ENCODE measurements at places on chromosomes 16 and 17.

DNA sequence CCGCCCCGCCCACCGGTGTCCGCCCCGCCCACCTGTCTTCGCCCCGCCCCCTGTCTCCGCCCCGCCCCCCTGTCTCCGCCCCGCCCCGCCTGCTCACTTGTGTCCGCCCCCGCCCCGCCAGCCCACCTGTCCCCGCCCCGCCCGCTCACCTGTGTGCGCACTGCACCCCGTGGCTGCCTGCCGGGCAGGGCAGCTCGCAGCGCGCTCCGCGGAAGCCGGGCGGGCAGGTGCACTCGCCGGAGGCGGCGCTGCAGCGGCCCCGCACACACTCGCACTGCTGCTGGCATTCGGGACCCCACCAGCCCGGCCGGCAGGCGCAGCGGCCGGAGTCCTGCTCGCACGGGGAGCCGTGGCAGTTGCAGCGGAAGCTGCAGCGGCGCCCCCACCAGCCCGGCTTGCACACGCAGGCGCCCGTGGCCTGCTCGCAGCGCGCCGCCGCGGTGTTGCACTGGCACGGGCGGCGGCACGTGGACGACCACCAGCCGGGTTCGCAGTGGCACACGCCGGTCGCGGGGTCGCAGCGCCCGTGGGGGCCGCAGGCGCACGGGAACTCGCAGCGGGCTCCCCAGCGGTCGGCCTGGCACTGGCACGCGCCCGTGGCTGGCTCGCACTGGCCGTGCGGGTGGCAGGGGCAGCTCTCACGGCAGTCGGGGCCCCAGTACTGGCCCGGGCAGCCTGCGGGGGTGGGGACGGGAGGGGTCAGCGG lies 2.1 kb downstream of the SCARF1 start:
- peak; percentile 56 for DNase-seq

DNA sequence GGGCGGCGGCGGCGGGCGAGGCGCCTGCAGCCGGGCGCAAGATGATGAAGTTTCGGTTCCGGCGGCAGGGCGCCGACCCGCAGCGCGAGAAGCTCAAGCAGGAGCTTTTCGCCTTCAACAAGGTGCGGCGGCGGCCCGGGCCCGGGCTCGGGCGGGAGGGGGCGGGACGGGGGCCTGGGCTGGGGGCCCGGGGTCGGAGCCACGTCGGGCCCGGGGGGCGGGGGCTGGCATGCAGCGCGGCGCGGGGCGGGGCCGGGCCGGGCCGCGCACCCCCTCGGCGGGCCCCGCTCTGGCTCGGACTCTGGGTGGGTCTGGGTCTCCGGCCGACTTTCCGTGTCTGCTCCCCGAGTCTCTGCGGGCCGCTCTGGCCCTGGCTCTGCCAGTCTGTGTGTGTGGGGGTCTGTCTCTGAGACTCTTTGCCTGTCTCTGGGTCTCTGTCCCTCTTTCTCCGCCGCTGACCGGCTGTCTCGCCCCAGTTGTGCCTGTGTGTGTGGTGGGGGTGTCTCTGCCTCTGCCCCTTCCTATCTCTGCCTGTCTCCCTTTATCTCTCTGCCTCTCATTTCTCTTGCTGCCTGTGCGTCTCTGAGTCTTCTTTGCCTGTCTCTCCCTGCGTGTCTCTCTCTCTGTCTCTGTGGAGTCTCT lies 328 bp downstream of the LLGL1 start:
- DNase-seq: no peak

- no peak for DNase-seq
Measured at GRCh38 chr16:89822188-89823086, 5.8 kb upstream of the SPIRE2 start.

DNA sequence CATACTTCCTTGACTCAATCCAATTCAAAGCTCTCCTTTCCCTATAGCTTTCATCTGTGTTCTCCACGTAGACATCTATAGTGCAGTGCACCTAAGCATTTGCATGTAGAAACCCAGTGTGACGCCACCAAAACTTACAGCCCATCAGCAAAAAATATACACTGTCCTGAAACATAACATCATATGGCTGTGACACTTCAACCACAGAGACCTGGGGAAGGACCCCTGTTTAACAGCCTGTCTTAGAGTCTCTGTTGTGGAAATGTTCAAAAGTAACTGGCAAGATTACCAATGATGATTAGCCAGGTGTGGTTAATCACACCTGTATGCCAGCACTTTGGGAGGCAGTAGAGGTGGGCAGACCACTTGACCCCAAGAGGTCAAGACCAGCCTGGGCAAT lies 22.2 kb downstream of the GSPT1 start:
- DNase-seq: no peak

- no peak for DNase-seq
Measured at GRCh38 chr17:56917559-56918296, 3.9 kb upstream of the TRIM25 start.

GRCh38 chr17:17146786-17147406 lies 59.2 kb downstream of the PLD6 start:
- DNase-seq: peak; percentile 20

DNA sequence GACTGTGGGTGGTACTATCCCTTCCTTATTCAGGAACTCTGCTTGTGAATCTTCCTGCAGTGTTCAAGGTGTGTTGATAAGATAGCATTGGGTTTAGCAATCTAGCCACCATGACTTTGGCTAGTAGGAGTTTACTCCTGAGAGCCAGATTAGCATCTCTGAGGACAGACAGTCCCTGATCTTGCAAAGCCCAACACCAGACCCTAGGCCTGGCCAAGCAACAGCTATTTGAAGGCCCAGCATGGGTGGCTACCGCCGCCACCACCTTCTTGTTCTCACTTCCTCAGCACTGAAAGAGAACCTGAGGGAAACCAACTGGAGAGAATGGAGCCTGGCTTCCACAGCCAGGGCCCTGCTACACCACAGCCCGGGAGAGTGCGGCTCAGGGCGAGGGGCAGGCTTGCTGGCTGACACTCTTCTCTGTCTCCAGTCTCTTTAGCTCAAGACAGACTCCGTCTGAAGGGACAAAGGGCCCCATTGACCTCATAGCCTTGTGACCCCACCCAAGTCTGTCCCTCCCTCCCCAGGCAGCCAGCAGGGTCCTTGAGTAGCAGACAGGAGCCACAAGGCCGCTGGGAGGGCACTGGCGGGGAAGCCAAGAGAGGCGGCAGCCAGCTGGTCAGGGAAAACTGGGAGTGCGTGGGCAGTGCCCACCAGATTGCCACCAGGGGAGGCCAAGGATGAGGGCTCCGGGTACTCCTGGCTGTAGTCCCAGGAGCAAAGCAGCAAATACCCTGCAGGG lies 10.9 kb upstream of the ARHGAP23 start:
- DNase-seq: no peak

- DNase-seq: no peak
Measured at GRCh38 chr17:9677411-9677810, 32.1 kb downstream of the USP43 start.

- DNase-seq: no peak
Measured at GRCh38 chr16:82201926-82202325, 31.9 kb upstream of the MPHOSPH6 start.

- no peak for DNase-seq
Measured at GRCh38 chr17:10280068-10280467, 81.7 kb upstream of the GAS7 start.

- no peak for DNase-seq
Measured at GRCh38 chr17:72661116-72661944, 431.2 kb downstream of the SLC39A11 start.

GRCh38 chr17:48551214-48551555 lies 6.3 kb upstream of the HOXB2 start:
- no peak for DNase-seq

DNA sequence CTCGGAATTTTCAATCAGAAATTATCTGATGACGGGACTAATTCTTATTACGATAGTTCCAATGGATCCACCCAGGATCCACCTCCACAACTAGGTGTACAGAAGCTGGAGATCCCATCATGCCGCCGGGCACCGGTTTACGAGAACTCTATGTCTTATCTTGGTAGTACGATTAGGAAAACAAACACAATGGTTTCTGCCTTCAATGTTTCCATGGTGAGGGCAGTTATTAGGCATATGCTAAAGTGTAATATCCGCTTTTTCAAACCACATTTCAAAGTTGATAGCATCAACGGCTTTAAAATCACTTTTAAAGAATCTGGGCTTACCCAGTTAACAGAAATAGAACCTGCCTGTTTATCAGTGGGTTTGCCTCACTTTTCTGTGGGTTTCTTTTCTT lies 705.7 kb downstream of the MAF start:
- DNase-seq: peak; percentile 23

DNA sequence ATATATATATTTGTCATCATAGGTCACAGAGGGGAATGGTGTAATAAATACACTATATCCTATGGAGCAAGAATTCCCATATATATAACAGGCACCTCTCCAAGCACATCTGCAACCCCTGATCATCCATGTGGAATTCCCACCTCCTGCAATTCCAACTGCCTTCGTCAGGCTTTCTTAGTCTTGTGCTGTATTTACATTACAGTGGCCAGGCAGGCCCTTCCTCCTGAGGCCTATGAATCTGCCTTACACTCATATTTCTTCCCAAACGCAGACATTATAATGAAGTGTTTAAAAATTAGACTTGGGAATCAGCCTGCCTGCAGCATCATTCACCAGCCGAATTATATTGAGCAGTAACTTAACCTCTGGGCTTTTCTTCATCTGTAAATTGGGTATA lies 19.3 kb upstream of the DNAH9 start:
- DNase-seq: no peak

GRCh38 chr17:75819678-75820077 lies 24.5 kb downstream of the UNC13D start:
- DNase-seq: no peak

DNA sequence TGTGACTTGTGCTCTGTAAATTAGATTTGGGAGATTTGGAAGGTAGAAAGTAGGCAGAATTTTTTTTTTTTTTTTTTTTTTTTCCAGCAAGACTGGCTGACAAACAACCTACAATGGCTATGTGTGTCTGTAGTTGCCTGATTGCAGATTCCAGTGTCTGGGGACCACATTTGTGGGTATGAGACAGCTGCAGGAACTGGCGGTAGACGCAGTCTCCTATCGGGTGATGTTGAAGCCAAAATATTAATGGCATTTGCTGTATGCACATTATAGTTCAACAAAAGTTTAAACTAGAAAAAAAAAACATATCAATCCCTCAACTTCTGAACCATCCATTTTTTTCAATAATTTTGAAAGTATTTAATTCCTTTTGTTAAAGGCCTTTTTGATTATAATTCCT lies 665.2 kb downstream of the TOX3 start:
- DNase-seq: no peak

- DNase-seq: no peak
Measured at GRCh38 chr16:56549744-56550385, 15.0 kb upstream of the MT4 start.

DNA sequence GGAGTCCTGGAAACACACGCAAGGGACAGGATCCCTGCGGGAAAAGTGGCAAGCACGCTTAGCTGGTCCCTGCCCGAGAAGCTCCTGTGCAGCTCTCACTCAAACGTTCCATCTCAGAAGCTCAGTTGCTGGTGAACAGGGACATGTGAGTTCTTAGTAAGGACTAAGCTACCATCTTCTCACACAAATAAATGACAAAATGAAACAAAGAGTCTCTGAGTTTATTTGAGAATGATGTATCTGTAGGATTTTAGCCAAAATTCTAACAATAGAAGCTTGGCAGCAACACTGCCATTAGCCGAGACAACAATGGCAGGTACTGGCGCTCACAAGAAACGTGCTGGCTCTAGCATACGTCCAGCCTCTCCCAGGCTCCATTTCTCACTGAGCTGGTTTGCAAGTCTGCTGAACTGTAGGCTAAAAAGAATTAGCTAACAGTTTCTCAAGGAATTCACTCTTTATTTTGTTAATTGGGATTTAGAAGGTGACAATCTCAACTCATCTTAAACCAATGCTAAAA lies 90.2 kb downstream of the VPS53 start:
- DNase-seq: no peak

- no peak for DNase-seq
Measured at GRCh38 chr16:14399378-14400284, 230.4 kb downstream of the PARN start.

- DNase-seq: no peak
Measured at GRCh38 chr16:48542966-48543365, 67.0 kb downstream of the N4BP1 start.

Data from CD4-positive, alpha-beta T cell treated with Interleukin-6 at 100 ng/mL for 8 hours (primary cell).